ENCODE measurements at places on chromosomes 2 and 18.

GRCh38 chr2:241298673-241299072 lies 16.8 kb downstream of the HDLBP start:
- peak; percentile 34 for DNase-seq

GRCh38 chr2:64133828-64134227 lies 10.4 kb downstream of the PELI1 start:
- no peak for DNase-seq

DNA sequence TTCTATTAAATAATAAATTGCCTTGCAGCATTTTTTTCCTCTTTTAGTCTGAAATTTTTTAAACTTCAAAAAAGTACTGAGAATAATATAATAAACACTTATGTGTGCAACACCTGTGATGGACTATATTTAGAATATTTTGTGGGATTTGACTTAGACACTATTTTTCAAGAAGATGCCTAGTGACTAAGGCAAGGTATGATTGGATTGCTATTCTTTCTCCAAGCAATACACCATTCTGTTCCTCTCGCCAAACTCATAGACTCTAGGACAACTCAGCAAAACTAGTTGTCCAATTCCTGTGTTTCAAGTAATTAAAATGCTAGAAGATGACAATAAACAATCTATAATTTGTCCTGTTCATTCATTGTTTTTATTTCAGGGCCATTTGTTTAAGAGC lies 75.9 kb downstream of the METTL4 start:
- no peak for DNase-seq

GRCh38 chr2:158716121-158716791 lies 78.9 kb upstream of the DAPL1 start:
- no peak for DNase-seq

- DNase-seq: no peak
Observed at GRCh38 chr18:34809451-34810072, 99.5 kb downstream of the DTNA start.

- no peak for DNase-seq
Observed at GRCh38 chr2:33047939-33048338, 101.2 kb downstream of the LTBP1 start.

DNA sequence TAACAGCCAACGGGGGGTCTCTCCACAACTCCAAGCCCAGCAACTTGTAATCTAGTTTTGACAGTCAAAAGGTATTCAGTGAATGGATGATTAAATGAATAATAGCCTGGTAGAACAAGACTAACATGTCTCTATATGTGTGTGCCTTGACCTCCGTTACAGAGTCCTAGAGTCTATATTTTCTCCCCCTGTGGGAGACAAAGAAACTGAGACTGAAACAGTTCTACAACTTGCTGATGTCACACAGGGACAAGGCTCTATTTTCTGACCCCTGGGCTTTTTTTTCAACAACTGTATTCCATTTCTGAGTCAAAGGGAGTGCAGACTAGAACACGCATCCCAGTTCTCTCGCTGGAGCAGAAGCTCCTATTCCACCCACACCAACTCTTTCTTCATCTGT lies 223.6 kb upstream of the AGAP1 start:
- no peak for DNase-seq

GRCh38 chr2:43458014-43458628 lies 137.7 kb downstream of the THADA start:
- DNase-seq: no peak

GRCh38 chr2:99689145-99689742 lies 199.4 kb upstream of the REV1 start:
- DNase-seq: no peak

- DNase-seq: no peak
Observed at GRCh38 chr18:58859907-58860306, 4.8 kb upstream of the ZNF532 start.

- no peak for DNase-seq
Observed at GRCh38 chr18:12580630-12581342, 77.1 kb downstream of the SPIRE1 start.

GRCh38 chr2:26174691-26175465 lies 2.0 kb downstream of the GAREM2 start:
- no peak for DNase-seq

DNA sequence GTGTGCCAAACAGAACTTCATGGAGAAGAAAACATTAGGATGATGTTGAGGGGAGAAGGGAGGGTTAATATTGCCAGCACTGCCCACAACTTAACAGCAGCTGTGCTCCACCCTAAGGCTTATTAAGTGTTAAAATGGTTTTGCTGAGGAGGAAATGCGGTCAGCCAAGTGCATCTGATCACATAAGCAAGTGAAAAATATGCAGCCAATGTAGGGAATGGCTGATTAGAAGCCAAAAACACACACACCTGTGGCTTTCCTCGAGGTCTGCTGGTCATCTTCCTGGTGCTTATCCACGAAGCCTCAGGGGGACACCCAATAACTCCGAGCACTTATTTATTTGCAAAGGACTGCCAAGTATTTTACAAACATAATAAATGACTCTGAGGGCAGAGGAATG lies 66.3 kb upstream of the GPR45 start:
- no peak for DNase-seq

DNA sequence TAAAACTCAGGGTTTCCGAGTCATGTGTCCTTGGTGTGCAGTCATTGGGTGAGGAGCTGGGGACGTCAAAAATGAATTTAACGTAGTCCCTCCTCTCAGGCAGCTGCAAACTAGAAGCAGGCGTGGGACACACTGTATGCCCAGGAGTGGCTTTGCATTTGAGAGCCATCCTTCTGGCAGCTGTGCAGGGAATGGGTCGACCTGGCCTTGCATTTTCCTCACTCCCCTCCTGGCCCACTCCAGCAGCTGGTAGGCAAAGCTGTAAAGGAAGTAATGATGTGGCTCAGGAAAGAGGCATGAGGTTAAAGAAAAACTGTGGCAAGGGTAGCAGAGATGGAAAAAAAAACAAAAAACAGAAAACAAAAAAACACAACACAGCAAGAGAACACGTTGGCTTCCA lies 46.5 kb downstream of the RNF144A start:
- no peak for DNase-seq

- DNase-seq: no peak
Observed at GRCh38 chr2:80670763-80671162, 366.2 kb upstream of the LRRTM1 start.

- no peak for DNase-seq
Observed at GRCh38 chr2:233356546-233357308, 2.4 kb downstream of the DGKD start.

DNA sequence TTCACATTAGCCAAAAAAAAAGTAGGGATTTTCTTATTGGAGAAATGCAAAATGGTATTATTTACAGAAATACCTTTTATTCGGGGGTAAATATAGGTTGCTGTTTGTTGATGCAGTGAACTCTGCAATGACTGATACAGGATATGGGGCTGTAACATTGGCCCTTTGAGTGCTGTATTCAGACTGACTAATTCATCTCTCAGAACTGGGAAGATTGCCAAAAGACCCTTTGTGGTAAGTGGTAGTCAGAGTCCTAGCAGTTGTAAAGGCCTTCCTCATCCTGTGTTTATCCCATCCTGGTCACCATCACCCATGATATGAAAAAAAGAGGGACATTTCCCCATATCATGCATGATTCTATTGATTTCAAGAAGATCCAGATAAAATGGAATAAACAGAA lies 14.0 kb upstream of the DCC start:
- DNase-seq: no peak

GRCh38 chr2:71864085-71864484 lies 283.6 kb downstream of the CYP26B1 start:
- no peak for DNase-seq

DNA sequence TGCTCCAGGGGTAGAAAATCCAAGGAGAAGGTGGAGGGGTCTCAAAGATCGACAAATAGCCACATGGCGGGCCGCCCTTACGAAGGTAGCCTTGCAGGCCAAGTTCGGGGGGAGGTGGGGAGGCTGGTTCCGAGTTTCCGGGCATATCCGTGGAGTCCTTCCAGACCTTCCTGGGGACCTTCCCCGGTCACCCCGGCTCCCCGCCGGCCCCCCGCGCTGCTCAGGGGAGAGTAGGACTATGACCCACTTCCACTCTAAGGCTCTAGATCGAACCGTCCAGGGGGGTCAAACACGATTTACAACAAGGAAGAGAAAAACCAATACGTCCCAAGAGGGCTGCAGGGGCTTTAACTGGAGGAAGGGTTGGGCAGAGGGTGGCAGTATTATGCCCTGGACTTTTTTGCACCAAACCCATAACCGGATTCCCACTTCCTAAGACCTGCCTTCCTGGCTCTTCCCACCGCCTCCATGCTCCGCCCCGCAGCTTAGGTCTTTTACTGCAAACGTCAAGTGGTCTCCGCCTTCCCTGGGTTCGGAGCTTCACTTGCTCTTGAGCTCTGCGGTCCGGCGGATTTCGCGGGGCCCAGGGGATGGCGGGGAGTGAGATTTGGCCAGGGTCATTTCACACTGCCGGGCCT lies 779 bp upstream of the LYPD6 start:
- no peak for DNase-seq

GRCh38 chr2:3354986-3355385 lies 22.6 kb downstream of the EIPR1 start:
- DNase-seq: no peak

- DNase-seq: no peak
Observed at GRCh38 chr18:45102126-45102525, 421.4 kb downstream of the SETBP1 start.

DNA sequence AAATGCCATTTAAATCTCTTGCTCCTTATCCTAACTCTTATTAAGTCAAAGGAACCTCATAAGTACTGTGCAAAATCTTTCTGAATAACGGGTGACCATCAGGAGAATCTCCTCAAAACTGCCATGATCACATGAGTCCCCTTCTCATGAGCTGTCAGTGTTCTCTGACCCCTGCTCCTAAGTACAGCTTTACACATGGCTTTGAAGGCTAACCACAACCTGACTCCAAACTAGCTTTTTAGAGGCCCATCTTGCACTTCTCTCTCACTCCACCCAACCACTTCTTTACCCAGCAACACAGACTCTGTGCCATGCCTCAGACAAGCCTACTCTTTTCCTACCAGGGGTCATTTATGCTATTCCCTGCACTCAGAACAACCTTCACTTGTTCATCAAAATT lies 253.8 kb downstream of the GPD2 start:
- DNase-seq: no peak

DNA sequence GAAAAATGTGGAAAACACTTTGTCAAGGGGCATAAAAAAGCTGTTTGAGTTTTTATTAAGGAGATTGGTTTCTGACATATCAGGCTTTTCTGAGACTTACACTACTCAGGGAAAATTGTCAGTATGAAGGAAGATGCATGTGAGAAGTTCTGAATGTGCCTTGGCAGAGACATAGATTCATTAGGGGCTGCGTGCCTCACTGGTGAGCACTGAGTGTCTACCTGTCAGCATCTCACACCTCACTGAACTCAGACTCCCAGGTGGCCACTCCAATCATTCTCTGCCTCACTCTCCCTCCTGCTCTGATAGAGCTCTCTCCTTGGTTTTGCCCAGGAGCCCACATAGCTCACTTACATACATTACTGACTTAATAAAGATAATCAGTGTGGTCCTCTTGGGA lies 372.6 kb downstream of the LRRTM4 start:
- no peak for DNase-seq

DNA sequence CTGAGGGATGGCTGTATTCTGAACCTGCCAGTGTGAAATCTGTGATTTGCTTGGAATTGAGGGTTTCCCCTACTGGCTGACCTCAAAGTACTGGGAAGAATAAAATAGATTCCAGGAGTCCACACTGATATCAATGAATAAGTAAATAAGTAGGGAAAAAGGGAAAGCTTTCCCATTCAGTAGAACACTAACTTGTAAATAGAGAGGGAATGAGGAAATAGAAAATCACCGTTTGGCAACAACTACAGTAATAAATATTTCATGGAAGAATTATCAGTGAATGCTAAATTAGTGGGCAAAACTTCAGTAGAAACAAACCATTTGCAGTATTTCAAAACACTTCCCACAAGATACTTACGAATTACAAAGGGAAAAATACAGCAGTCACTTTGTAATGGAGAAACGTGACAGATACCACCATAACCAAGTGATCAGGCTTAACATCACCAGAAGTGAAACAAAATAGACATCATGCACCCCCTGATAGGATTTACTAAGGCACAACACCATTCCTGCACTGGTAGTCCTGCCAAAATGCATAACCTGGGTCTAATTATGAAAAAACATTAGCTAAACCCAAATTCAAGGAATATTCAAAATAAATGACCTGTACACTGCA lies 88.5 kb downstream of the ICA1L start:
- DNase-seq: no peak

GRCh38 chr2:72145658-72146329 lies 1.9 kb downstream of the CYP26B1 start:
- DNase-seq: no peak

DNA sequence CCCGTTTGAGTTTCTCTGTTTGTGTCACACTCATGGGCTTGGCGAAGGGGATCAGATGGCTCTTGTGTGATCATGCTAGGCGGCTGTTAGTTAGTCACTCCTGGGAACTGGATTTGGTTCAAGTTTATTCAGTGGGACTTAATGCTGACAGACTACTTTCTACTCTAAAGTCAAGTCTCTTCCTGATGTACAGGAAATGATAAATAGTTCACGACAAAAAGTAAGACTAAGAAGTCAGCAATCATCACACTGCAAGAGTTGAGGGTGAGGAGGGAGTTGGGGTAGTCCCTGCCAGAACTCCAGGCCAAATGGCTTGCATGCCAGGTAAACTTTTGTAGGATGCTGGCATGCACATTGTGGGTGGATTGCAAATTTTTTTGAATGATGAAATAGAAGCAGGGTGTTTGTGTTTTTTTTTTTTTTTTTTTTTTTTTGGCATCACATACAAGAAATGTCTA lies 25.1 kb upstream of the CCL20 start:
- no peak for DNase-seq

GRCh38 chr2:33340280-33340679 lies 136.2 kb upstream of the RASGRP3 start:
- no peak for DNase-seq

- no peak for DNase-seq
Observed at GRCh38 chr2:143475041-143475776, 346.0 kb downstream of the ARHGAP15 start.

- no peak for DNase-seq
Observed at GRCh38 chr2:36477746-36478145, 120.2 kb downstream of the FEZ2 start.

- DNase-seq: no peak
Observed at GRCh38 chr2:119323459-119323858, 43.2 kb downstream of the C2orf76 start.

- DNase-seq: peak; percentile 38
Observed at GRCh38 chr2:72893594-72894319, 6.5 kb downstream of the SPR start.
